ENCODE measurements at places on chromosomes 16 and 17.
A peak's percentile ranks its signal among the peaks of the same experiment; 100 is the strongest.

- DNase-seq = no peak
Observed at GRCh38 chr17:7977039-7977438, 25.4 kb upstream of the GUCY2D start.

- DNase-seq = peak; percentile 69
Observed at GRCh38 chr17:17751489-17752088, 70.3 kb downstream of the RAI1 start.

- DNase-seq = no peak
Observed at GRCh38 chr16:83835586-83836566, 28.1 kb downstream of the HSBP1 start.

DNA sequence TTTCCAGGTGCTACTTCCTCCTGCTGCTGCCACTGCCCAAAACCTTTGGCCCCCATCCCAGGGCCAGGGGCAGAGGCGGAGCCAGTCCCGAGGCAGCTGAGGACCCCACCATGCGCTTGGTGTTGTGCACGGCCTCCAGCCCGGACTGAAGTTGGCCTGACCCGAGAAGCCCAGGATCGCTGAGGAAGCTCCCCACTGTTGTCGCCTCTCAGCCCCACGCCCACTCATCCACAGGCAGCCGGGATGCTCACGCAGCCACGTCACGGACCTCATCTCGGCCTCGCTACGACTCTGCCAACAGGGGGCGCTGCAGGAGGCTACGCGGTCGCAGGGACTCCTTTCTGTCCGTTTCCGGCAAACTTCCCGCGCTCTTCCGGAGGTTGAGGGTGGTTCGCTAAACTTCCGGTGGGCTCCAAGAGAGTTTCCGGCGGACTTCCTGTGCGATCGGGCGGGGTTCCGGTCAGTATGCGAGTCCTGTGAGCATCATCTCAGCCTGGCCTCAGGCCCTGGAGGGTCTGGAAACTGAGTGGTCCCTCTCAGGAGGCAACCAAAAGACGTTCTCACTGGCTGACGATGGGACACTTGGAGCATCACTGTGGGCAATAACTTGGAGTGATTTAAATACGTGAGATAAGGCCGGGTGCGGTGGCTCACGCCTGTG lies 12.4 kb downstream of the ZG16B start:
- DNase-seq = peak; percentile 78

DNA sequence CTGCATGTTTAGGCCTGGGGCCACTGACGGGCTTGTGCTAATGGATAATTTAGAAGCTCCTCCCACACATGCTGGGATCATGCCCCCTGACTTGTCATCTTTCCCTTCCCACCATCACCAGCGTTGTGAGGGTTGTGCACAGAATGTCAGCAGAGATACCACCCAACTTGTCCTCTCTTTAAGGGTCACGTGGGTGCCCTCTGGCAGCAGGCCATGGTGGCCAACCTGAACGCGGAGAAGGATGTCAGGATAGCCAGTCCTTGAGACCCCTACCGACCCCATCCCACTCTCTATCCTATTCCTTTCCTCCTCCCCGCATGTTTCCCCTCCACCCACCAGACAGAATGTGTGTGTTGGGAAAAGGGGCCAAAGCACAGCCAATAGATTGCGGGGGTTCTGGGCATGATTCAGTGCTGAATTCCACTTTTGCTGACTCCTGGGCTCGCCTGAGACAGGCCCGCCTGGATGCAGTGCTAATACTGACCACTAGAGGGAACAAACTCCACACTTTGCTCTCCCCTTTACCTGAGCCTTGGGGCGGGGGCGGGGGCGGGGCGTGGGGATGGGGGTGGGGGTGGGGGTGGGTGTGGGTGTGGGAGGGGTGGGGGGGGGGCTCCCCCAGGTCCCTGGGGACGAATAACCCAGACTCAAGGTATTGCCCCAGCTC lies at the start of gene GH2:
GH2 (minus strand) TSS at position 10 of the 667 bp plus-strand sequence. CDS start 143 bp downstream, outside the sequence.
- peak; percentile 72 for DNase-seq

GRCh38 chr17:5419959-5420653 lies at the start of gene RPAIN:
RPAIN (plus strand) TSS chr17:5420182; CDS start chr17:5420211, 29 bp downstream.
- peak; percentile 83 for DNase-seq

GRCh38 chr16:50088302-50088701 lies 22.5 kb downstream of the HEATR3 start:
- no peak for DNase-seq

- DNase-seq = no peak
Observed at GRCh38 chr16:31464781-31465260, 5.5 kb downstream of the ARMC5 start.

DNA sequence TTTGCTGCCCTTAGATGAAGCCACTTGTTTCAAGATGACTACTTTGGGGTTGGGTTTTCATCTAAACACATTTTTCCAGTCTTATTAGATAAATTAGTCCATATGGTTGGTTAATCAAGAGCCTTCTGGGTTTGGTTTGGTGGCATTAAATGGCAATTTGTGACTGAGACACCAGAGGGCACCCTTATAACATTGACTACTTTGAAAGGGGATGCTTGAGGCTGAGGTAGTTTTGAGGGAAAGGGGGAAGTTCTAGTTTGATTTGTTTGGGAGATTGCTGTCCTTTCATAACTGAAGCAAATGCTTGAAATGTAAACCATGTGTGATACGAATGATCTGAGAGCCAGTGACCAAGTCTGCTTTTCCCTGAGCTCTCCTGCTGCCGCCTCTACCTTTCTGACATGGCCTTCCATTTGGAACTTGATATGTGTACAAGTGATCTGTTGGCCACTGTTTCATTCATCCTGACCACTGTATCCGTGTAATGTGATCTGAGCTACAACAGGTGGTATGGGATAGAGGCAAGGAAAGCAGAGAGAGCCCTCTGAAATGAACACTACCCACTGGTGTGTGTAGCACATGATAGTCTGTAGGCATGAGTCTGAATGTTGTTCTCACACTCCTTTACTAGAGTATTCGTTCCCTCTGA lies 5.8 kb upstream of the RARA start:
- DNase-seq = peak; percentile 82

GRCh38 chr16:7962091-7962879 lies 628.0 kb downstream of the TMEM114 start:
- no peak for DNase-seq

DNA sequence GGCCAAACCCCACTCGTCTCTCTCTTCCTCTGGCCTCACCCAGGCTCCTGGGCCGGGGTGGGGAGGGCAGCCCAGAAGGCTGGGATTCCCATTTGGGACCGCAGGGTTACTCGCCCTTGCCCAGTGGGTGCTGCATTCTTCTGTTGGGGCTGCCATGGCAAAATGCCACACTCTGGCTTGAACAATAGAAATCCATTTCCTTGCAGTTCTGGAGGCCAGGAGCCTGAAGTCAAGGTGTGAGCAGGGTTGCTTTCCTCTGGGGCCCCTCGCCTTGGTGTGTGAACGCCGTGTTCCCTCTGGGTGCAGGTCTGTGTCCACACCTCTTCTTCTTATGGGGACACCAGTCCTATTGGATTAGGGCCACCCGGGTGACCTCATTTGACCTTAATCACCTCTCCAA lies 105.8 kb upstream of the GSE1 start:
- DNase-seq = no peak

DNA sequence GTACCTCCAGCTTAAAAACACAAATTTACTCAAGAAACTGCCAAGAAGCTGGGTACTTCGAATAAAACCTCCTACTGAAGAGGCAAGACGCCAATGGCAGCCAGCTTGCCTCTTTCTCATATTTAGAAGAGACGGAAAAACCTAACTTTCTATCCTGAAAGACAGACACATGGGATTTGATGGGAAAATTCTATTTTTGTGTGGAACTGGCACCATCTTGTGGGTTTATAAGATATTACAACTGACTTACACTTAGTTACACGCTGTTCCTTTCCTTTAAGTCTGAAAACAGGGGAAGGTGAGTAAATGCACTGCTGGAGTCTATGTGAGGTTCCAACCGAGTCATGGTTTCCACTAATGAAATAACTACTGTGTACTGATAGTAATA lies 10.3 kb downstream of the ZNF18 start:
- DNase-seq = no peak

DNA sequence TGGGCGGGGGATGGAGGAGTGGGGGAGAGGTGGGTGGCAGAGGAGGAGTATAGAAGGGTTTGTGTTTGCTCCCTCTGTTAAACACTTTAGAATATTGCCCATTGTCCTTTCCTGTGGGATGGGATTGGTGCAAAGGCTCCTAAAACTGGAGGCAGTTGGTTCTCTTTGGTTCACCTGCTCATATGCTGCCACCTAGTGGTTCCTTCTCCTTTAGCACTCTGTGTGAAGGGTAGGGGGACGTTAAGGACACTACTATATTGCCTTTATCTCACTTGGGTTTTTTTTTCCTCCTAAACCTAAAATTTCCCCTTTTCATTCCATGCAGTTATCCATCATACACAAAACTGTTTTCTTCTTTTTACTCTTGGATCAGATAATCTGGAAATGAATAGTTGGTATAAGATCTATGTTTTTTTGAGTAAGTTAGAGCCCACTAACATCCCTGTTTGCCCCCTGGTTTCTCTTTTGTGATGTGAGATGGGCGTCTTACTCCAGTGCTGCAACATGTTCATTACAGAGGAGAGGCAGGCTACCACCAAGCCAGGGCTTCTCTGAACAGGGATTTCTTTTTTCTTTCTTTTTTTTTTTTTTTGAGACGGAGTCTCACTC lies 23.8 kb downstream of the SNX11 start:
- DNase-seq = peak; percentile 73

- DNase-seq = no peak
Observed at GRCh38 chr17:50266384-50267073, 7.7 kb upstream of the TMEM92 start.

DNA sequence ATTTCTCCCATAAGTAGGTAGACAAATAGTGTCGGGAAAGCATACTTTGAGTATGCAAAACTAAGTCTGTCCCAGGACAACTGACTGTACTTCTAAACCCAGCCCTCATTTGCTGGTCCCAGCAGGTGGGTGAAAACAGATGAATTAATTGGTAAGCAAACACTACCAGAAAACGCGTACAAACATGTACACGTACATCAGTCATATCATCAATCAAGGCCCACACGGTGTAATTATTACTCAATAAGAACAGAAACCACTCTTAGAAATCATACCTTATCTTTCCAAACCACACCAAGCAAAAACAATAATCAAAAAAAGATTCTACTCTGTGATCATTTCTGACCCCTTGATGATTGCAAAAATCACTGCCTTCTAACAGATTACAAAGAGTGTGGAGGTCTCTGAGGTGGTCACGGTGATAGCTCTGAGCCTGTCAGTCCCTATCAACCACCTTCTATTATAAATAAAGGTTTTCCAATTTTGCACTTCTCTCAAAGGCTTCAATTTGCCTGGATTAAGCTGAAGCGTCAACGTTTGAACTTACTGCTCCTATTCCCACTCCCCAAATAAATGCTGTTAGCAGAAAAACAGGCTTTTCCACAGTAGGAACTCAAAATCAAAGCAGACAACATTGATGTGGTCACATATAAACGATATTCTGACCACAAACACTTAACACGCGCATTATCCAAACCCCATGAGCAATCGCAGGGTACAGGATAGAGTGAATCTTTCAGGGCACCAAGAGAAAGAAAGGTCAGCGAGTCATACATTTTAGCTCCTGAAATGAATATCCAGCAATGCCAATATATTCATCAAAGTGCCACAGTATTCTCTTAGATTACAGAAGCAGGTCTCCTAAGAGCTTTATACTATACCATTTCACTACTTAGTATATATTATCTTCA lies 211.9 kb downstream of the STX8 start:
- no peak for DNase-seq

DNA sequence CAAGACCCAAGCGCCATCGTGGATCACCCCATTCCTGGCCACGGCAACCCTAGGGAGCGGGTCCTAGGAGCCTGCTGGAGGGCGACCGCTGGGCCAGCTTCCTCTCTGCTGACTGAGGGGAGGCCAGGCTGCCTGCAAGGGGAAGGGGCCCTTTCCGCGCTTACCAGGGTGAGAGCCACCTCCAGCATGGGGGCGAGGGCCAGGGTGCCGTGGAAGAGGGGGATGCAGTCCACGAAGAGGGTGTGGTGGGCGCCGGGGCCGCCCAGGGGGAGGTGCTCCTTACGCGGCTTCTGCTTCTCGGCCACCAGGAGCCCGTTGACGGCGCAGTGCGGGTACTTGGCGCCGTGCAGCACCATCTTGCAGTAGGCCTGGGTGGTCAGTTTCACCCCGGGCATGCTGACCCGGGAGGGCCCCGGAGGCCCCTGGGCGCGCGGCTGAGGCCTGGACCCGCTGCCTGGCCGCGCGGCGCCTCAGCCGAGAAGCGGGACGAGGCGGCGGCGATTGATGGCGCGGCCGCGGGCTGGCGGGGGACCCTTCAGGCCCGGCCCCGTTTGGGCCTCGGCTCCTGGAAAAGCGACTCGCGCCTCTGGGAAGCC lies 345 bp downstream of the EMC8 start:
- peak; percentile 9 for DNase-seq

GRCh38 chr17:29158096-29158487 lies 22.1 kb downstream of the MYO18A start:
- DNase-seq = no peak

DNA sequence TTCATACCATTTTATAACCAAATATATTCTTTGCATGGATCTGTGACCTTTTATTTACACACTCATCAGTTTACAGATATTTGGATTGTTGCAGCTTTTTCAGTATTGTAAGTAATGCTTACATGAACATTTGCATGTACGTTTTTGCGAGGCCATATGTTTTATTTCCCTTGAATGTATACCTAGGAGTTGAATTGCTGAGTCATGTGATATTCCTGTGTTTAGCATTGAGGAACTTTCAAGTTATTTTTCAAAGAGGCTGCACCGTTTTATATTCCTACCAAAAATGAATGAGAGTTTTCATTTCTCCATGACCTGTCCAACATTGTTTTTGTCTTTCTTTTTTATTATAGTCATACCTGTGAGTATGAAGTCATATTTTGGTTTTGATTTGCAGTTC lies 392.1 kb downstream of the CNTNAP4 start:
- no peak for DNase-seq

DNA sequence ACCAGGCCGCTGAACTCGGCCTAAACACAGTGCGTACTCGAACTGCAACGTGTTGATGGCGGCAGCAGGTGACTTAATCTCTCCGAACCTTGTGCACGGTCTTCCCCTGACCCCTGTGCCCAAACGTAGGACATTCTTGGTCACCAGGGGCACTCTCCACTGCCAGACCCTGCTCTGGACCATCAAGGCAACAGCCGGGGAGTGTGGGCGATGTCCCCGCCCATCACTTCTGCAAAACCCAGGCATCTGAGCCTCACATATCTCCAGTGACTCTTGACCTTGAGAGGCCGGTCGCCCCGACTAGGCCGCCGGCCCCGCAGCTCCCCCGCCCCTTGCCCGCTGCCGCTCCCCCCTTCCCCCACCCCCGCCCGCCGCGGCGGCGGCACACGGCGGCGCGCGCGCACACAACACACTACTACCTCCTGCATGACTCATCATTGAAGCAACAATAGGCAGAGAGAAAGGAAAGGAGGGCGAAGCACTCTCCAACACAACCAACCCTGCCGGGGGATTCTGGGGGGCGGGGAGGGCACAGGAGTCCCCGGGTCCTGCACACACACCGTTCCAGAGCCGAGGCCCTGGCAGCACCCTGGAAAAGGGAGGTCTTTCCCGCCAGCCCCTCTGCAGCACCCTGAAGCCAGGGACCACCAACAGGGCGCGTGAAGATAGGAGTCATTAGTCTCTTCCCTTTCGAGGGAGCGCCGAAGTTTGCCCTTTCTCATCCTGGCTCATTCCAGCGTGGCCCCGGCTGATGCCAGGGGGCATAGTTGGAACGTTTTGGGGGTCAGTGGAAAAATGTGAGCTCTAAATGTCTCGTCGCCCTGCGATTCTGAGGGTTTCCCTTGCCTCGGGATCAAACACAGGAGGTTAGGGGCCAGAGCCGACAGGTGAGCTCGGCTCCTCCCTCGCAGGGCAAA lies 1.9 kb downstream of the MNT start:
- DNase-seq = peak; percentile 63
